ENCODE measurements at places on chromosomes 16 and 17. TPM values are rescaled to one million over a fixed set of nuclear protein-coding genes. Genes with fewer than 3 reads are reported as not detected.

Gene FBXL19
- 30.1 TPM for total RNA-seq

Gene CD300A
- total RNA-seq: 4.4 TPM

Gene LRRC36
- 0.55 TPM for total RNA-seq

Gene PRSS53
- 3.5 TPM for total RNA-seq

Gene DCTN5
- 88.3 TPM for total RNA-seq

Gene IRF8
- 61.3 TPM for total RNA-seq

Gene KRTAP9-4
- not detected for total RNA-seq

Gene KRT27
- total RNA-seq: not detected

Gene MBTD1
- total RNA-seq: 7.1 TPM

Gene DHRS7B
- 22.6 TPM for total RNA-seq

Gene DCXR
- 119 TPM for total RNA-seq

Data from activated CD8-positive, alpha-beta memory T cell treated with anti-CD3 and anti-CD28 coated beads for 36 hours (primary cell).